ENCODE measurements at places on chromosomes 1 and 21.

DNA sequence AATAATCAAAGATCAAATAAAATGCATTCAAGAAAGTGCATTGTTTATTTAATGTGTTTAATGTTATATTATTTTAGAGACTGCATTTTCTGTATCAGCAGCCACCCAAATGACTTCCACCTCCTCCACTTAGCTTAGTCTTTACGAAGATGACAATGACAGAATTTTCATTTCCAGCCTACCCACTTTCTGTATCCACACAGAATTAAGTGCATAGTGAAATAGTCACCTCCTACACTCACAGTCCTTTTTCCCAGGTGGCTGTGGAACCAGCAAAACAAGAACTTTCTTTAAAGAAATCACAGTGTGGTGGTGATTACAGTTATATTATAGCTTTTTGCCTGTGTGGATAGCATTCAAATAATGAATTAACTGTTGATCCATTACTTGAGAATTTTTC lies 66.2 kb upstream of the KCNK1 start:
- no peak for DNase-seq

DNA sequence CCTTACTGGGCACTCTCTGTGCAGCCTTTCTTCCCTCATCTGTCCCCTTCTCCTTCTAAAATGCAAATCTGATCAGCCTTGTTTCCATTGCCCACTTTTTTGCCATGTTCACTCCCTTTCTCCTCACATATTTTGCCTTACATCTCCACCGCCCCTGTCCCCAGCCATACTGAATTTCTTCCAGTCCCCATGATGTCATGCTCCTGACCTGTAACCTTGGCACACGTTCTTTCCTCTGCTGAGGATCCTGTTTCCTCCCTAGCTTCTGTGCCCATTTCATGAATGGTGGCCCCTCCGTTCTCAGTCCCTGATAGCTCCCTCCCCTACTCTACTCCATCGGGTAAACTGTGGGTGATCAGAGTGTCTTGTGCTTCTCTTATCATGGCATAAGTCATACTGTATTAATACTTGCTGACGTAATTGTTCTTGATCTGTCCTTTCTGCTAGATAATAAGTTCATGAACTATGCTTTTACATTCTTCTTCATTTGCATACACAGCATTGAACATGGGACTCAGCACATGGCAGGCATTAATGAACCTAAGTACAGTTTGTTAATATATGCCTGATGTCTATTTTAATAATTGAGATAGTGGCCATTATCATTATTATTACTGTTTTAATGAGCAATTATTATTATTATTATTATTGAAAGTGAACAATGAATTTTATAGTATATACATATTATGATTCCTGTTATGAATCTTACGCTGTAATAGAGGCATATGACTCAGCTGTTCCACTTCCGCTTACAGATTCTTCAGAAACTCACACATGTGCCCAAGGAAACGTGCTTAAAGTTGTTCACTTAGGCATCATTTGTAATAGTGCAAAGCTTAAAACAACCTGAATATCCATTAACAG lies 28.5 kb downstream of the MAP3K21 start:
- no peak for DNase-seq

DNA sequence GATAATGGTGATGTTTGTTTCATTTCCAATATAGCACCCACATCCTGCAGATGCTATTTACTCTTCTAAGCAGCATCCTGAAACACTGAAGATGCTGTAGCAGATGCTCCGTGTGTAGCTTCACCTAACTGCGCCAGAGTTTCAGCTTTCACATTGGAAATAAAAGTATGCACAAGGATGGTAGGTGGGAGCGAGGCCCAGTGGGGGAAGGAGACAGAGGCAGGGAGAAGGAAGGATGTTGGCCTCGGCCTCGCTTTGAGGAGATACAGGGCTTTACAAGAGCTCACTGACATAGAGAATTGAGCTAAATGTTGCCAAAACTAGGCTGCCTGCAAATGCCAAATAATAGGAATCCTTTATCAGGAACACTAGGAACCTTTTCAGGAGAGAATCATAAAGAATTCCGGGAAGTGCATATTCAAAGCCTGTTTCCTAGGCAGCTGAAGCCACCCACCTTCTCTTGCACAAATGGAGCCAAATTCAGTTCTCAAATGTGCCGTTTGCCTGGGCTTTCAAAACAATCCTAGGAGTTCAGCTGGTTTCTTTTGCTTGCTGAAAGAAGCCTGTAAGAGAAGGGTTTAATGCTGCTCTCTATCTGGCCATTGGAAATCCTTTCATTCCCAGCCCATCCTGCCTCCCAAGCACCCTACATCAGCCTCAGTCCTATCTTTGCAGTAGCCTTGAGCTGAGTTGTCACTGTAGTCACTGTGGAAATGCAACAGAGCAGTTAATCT lies 135.4 kb upstream of the ATP1B1 start:
- DNase-seq, result no peak

DNA sequence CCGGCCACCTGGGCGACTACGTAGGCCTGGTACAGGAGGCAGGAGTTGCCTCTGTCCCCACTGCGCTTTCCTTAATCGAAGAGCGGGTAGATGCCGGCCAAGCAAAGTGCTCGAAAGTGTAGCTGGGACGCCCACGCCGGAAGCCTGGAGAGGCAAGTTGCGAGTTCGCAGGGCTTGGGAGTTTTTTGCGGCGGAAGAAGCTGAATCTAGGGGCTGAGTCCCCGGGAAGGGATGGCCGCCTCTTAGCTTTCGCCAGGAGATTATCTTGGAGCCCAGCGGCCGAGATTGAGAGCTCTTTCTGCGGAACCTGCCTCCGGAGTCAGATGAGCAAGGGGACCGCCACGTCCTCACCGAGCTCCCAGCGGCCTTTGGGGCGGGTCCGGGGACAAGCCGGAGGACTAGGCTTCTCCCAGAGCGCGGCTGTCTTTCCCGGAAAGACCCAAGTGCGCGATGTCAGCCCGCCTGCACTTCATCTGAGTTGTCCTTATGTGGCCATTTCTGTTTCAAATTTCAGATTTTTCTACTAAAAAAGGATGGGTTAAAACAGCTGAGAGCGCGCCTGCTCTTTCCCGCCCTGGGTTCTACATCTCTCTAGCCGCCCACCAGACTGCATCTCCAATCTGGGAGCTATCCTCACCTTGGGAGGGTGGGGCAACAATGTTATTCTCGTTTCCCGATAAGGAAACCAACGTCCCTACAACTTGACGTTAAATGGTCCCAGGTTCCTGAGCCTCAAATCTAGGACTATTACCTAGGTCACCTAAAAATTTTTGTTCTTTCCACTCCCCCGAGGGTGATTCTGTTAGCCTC lies 12.4 kb upstream of the TBX15 start:
- no peak for DNase-seq

GRCh38 chr1:182698971-182699370 lies 14.6 kb upstream of the RGS8 start:
- no peak for DNase-seq

DNA sequence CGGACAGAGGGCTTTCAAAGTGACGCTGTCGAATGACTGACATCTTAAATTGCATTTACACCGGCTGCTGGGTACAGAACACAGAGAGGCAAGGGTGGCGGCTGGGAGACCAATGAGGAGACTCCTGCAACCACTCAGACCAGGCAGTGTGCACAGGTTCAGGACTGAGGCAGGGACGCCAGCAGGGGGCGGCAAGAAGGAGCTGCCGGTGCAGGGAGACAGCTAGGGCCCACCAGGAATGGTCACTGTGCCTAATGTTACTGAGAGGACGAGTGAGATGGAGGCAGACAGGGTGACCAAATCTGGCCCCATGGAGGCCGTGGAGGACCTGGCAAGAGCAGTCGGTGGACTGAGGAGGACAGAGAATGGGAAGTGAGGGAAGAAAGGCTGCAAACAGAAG lies 23.5 kb downstream of the GLIS1 start:
- DNase-seq, result no peak

DNA sequence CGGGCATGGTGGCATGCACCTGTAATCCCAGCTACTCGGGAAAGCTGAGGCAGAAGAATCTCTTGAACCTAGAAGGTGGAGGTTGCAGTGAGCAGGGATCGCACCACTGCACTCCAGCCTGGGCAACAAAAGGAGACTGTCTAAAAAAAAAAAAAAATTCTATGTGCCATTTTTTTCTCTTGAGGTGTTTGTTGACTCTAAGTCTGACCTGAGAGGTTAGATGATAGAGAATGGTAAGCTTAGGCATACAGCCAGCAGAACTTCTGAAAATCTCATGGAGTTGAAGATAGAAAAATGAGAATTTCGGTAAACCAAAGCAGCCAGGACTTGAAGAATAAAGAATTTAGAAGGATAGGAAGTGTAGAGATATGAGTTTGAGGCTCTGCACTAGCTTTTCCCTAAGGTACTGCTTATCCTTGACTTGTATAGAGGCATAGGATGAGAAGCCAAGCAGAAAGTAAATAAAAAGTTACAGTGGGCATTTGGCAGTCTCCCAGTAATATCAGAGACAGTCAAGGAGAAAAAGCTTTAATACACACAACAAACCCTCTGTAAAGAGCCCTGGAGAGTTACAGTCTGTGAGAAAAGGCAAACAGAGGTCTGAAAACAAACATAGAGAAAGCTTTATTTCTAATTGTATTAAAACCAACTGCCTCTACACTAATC lies 24.3 kb downstream of the F13B start:
- peak; percentile 82 for DNase-seq

- no peak for DNase-seq
These were observed 173.6 kb downstream of the PTGER3 start for GRCh38 chr1:70874063-70874462.

DNA sequence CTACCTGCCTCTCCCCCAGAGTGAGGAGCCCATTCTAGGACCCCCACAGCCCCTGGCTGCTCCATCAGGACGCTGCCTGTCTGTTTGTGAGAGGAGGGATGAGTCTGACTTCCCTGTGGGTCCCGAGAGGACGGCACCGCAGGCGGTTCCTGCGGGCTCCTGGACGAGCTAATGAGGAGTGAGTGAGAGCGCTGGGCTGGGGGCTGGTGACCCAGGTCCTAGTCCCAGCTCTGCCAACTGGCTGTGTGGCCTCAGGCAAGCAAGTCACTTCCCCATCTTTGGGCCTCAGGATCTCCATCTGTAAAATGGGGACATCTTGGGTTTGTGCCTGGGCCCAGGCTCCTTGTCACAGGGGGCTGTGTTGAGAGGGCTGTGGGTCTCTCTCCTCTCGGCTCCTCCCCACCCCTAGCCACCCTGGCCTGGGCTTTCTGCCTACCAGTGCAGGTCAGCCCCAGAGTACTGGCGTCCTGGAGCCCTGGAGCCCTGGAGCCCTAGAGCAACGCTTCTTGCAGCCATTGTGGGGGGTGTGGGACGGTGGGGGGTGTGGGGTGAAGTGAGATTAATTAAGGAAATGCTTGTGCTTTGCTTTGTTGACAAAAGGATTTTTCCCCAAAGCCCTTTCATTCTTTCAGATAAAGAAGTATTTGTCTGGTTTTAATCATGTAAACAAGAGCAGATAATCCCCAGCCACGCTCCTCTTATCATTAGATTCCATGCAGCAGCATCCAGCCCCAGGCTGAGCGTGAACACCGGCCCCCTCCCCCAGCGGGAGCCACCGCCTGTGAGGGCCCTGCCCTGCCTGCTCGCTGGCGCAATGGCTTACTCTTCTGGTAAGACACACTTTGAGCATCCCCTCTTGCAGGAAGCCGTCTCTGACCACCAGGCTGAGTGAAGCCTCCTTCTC lies 26.8 kb downstream of the SLC1A7 start:
- DNase-seq, result no peak

DNA sequence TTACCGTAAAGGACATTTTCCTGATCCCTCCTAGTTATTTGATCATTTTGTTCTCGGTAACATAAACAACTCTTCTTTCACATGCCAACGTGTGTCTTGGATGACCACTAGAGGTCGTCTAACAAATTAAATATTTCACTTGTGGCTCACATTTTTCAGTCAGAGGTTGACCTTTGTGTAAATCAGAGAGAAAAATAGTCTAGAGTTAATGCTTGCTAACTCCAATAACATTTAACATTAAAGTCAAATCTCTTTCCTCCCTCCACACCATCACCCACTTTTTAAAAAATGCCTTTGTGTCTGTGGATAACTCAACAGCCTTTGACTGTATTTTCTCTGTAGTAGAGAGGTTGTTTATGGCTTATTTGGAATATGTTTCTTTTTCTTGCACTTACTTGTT lies 220.5 kb upstream of the B3GALT2 start:
- peak; percentile 42 for DNase-seq

DNA sequence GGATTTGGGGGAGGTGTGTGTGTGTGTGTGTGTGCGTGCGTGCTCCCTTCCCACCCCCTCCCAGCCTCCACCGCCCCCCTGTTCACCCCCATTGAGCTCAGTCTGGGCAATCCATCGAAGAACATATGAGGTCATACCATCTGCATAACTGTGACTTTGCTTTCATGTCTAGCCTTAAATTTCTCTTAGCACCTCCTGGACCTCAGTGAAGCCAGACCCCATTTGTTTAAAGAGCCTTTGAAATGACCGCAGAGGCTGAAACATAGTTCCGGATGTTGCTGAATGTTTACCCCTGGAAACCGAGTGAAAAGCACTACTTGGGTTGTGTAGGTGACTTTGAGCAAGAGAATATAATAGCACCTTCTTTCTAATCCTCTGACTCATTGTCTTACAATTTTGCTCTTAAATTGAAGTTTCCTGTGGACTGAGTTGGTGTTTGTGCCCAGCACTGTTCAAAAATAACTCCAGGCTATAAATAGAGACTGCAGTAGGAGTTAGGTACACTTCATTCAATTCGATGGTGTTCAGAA lies 75.4 kb downstream of the UBE4B start:
- DNase-seq, result no peak

- DNase-seq, result no peak
These were observed 3.3 kb downstream of the ACTRT2 start for GRCh38 chr1:3024588-3024987.

- DNase-seq, result no peak
These were observed 1.7 kb downstream of the CLDN14 start for GRCh38 chr21:36478207-36478701.

DNA sequence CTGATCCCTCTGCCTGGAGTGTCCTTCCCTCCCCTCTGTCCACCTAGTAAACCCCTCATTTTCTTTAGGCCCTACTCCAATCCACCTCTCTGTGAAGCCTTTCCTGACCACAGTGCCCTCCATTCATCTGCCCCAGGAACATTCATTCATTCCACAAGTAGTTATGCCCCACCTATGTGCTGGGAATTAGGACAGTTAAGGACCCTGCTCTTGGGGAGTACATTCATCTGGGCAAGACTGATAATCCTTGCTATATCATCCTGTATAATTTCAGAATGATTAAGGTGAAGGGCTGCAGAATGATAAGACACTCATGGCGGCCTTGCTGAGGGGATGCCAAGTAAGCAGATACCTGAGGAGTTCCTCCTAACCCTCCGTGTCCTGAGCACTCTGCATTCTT lies 10.3 kb upstream of the FAM20B start:
- no peak for DNase-seq

- no peak for DNase-seq
These were observed 60.5 kb downstream of the C21orf91 start for GRCh38 chr21:17758683-17759082.

GRCh38 chr1:5430911-5431697 lies 561.1 kb downstream of the NPHP4 start:
- DNase-seq, result no peak

GRCh38 chr1:225631021-225631663 lies 21.8 kb downstream of the ENAH start:
- DNase-seq, result no peak

- no peak for DNase-seq
These were observed 11.7 kb upstream of the S100A11 start for GRCh38 chr1:152048416-152049009.
